Neuronal stem cell (in vitro differentiated cells): ENCODE measurements at places on chromosomes 2 and 18.

- H3K27ac ChIP-seq: no peak overlapping the region
- H3K4me1 ChIP-seq: peaks cover 15% of the 10 kb centered on the region
- H3K36me3 ChIP-seq: no peaks in the 10 kb centered on the region
- no peak overlapping the region for H3K4me3 ChIP-seq
Measured at GRCh38 chr2:104472076-104472475, 381.8 kb upstream of the POU3F3 start.

- peaks cover 26% of the 10 kb centered on the region for H3K4me1 ChIP-seq
- no peak overlapping the region for H3K27ac ChIP-seq
- DNase-seq: no peak
- no peaks in the 10 kb centered on the region for H3K36me3 ChIP-seq
- H3K27me3 ChIP-seq: no peaks in the 10 kb centered on the region
Measured at GRCh38 chr2:207161247-207162123, 4.3 kb downstream of the KLF7 start.

DNA sequence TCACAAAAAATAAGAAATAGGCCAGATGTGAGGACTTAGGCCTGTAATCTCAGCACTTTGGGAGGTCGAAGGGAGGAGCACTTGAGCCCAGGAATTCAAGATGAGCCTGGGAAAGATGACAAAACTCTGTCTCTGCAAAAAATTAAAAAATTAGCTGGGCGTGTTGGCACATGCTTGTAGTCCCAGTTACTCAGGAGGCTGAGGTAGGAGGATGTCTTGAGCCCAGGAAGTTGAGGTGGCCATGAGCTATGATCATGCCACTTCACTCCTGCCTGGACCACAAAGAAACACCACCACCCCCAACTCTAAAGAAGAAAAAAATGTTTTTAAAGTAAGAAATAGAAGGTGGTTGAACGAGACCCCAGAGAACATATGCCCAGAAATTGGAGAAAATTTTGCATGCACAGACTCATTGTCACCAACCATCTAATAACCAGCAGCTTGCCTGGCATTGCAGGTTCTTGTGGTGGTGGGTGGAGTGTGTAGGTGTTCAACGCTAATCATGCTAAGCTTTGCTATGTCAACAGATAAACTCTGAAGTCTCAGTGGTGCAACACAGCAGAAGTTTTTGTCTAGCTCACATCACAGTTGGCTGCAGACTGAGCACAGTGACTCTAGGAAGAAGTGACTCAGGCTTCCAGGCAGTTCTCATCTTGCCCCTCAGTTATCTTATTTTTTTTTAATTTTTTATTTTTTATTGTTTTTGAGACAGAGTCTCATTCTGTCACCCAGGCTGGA lies 18.6 kb downstream of the ARL4C start:
- no peaks in the 10 kb centered on the region for H3K36me3 ChIP-seq
- DNase-seq: no peak

- no peaks in the 10 kb centered on the region for H3K36me3 ChIP-seq
- no peak for DNase-seq
- H3K27me3 ChIP-seq: no peaks in the 10 kb centered on the region
Measured at GRCh38 chr2:238890618-238891456, 43.0 kb downstream of the TWIST2 start.

DNA sequence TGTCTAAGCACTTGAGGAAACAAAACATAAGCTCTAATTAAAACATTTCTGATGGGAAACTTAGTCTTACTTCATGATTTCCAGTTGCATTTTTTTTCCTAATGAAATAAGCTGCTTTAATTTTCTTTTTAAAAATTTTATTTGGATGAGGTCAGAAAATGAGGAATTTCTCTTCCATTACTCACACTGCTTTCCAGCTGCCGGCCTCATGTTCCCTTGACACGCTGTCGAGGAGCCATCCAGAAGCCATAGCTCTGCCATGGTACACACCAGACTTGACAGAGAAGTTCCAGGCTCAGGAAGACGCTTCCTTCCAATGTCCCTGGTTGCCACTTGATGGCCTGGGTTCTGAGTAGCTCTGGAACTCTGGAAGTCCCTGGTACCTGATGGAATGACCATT lies 12.1 kb upstream of the MAPRE2 start:
- H3K36me3 ChIP-seq: no peaks in the 10 kb centered on the region
- no peak overlapping the region for H3K4me3 ChIP-seq
- H3K27me3 ChIP-seq: no peaks in the 10 kb centered on the region

DNA sequence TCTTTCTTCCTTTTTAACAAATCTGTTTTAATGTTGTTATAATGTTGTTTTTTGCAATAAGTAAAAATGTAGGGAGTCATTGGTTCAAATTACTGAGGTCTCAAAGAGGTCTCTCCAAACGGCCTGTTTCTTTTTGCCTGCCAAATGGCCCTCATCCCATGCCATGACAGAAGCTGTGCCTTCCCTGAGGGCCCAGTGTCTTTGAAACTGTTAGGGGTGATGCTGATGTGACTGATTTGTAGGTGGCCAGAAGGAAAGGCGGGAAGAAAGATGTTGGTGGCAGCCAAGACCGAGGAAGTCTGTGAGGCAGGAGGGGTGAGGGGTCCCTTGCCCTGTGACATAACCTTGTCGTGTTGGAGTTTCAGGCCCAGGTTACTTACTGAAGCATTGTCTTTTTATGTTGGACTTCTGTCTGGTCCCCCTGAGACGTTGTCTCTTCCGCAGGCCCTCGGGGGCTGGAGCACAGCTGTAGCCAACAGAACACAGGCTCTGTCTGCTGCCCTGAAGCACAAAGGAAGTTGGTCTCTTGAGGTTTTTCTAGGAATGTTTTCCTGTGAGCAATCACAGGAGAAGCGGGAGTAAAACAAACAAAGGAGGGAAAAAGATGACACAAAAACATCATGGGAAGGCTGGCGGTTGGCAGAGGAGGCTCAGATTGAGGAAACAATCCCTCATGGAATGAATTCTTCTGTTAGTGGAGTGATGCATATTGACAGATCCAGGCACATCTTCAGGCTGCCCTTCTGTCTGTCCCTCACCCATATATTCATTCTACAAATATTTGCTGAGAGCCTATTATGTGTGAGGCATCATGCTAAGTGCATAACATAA lies 4.9 kb upstream of the ST3GAL5 start:
- no peak overlapping the region for H3K27ac ChIP-seq
- no peaks in the 10 kb centered on the region for H3K36me3 ChIP-seq
- peaks cover 5% of the 10 kb centered on the region for H3K4me1 ChIP-seq
- DNase-seq: no peak

GRCh38 chr2:25620077-25620476 lies 53.3 kb downstream of the DTNB start:
- H3K27me3 ChIP-seq: no peaks in the 10 kb centered on the region
- no peak overlapping the region for H3K4me3 ChIP-seq
- no peaks in the 10 kb centered on the region for H3K4me1 ChIP-seq
- peaks cover 23% of the 10 kb centered on the region for H3K36me3 ChIP-seq

DNA sequence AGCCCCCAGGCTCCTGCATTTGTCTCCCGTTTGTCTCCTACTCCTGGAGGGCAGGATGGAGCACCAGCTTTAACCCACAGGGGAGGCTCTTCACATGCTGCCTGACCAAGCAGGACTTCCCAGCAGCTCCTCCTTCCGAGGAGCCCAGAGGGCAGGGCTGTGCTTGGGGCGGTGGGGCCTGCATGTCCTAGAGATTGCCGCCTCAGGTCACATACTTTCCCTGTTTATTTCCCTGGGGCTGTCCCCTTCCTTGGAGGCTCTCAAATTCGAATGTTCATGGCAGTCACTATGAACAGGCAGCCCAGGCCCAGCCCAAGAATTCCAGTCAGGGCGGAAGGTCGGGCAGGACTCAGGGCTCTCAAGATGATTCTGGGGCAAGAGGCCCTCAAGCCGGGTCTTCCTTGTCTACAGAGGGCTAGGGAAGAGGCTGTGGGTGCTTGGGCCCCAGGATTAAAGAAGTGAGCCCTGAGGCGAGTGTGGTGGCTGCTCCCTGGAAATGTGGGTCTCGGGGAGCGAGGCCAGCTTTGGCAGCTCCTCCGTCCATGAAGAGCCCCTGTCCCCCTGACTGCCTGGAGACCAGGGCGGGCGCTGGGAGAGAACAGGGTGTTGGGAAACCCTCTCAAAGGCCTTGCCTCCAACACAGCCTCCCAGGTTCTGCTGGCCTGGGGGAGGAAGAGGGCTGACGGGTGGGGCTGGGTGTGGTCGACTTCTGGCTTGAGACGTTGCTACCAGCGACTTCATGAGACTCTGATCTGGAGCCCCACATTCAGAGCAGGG lies 48.9 kb upstream of the HPCAL1 start:
- no peak for DNase-seq
- H3K27ac ChIP-seq: no peak overlapping the region
- H3K4me1 ChIP-seq: peaks cover 3% of the 10 kb centered on the region
- H3K27me3 ChIP-seq: no peaks in the 10 kb centered on the region
- H3K36me3 ChIP-seq: no peaks in the 10 kb centered on the region

DNA sequence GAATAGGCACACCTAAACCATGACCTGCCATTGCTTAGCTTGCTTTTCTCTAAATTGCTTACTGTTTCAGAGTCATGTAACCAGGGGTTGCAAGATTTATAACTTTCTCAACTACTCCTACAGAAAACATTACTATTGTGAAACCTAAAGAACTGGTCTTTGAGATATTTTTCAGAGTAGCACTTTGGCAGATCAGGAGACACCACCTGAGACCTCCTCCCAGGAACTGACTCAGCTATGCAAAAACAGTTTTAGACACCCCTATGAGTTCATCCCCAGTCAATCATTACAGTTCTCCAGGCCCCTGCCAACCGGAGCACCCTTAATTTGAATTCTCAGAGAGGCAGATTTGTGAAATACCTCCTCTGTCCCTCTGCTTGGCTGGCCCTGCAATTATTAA lies 80.3 kb downstream of the MBOAT2 start:
- no peak overlapping the region for H3K4me3 ChIP-seq
- H3K27me3 ChIP-seq: no peaks in the 10 kb centered on the region
- H3K4me1 ChIP-seq: peaks cover 14% of the 10 kb centered on the region
- DNase-seq: no peak
- no peak overlapping the region for H3K27ac ChIP-seq
- H3K36me3 ChIP-seq: no peaks in the 10 kb centered on the region

GRCh38 chr2:204170411-204170810 lies 233.8 kb downstream of the ICOS start:
- H3K4me3 ChIP-seq: no peak overlapping the region
- no peaks in the 10 kb centered on the region for H3K36me3 ChIP-seq
- no peak for DNase-seq
- peaks cover 8% of the 10 kb centered on the region for H3K4me1 ChIP-seq

DNA sequence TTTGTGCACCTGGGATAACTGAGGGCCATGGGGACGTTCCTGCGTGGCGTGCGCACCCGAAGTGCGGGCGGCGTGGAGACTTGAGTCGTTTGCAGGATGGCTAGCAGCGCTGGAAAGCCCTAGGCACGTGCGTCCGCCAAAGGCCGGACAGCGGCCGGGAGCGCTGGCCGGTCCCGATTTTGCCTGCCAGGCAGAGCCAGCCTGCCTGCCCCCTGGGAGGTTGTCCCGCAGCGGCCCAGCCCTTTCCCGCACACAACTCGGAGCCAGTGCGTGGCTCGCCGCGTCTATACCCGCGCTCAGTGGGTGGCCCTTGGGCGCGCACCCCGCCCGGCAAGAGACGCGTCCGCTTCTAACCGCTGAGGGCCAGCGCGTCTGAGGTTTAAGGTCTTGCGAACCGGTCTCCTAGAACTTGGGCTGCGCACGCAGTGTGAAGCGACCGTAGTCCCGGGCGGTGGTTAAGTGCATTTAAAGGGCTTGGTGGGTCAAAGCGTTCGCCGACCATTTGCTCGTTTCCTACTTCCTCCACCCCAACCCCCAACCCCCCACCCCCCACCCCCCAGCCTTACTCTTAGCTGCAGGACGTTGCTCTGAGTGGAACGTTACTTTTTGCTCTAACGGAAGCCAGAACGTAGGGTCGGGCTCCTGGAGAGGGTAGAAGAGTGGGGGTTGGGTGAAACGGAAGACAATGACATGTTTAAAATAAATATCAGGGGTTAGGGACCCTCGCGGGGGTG lies 627 bp downstream of the CDCA7 start:
- peaks cover 6% of the 10 kb centered on the region for H3K4me1 ChIP-seq
- peak; percentile 51 for DNase-seq
- no peaks in the 10 kb centered on the region for H3K27me3 ChIP-seq
- peaks cover 31% of the 10 kb centered on the region for H3K36me3 ChIP-seq
- H3K27ac ChIP-seq: no peak overlapping the region
- peak overlapping the region; percentile 88 for H3K4me3 ChIP-seq
